Inflammatory macrophage treated with lipopolysaccharide for 1 hour (primary cell): ENCODE measurements at places on chromosomes 6 and 20.

DNA sequence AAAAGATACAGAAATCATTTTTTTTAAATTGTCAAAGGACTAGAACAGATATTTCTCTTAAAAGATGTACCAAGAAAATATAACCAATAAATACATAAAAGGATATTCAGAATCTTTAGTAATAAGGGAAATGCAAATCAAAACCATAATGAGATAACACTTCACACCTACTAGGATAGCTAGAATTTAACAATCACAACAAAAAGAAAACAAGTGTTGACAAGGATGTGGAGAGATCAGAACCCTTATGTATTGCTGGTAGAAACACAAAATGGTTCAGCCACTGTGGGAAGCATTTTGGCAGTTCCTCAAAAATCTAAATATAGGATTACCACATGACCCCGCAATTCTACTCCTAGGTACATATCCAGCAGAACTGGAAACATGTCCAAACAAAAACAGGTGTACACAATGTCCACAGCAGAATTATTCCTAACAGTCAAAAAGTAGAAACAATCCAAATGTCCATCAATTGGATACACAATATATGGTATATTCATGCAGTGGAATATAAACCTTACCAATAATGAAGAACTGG is 211.0 kb downstream of the LRFN2 start:
- DNase-seq = no peak

DNA sequence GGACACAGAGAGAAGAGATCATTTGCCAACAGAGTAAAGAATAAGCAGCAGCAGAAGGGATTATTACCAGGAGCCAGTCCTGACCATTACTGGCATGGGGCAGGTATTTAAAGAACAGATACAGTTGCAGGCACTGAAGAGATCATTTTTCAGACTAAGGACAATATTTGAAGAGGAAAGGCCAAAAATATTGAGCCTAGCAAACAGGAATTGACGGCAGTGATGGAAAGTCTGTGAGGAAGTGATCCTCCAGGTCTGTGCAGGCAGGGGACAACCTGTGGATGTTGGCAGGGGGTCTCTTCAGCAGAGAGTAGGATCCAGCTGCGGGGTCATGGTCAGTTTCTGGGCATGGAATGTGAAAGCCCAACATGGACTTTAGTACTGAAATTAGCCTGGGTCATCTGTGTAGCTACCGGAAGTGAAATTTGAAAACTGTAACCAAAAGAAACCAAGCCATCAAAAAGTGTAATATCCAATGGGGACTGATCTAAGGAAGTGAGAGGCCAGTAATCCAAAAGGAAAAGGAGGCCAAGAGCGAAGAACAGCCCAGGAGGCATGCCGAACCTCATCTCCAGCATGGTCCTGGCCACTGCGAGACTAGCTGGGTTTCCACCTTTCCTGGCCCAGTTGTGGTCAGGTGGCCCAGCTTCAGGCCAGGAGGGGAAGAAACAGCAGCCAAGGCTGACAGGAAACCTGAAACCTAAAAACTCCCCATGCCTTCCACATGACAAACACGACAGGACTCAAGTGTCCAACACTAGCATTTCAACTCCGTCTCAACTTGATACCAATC is 115.1 kb upstream of the TNFAIP3 start:
- DNase-seq = no peak

DNA sequence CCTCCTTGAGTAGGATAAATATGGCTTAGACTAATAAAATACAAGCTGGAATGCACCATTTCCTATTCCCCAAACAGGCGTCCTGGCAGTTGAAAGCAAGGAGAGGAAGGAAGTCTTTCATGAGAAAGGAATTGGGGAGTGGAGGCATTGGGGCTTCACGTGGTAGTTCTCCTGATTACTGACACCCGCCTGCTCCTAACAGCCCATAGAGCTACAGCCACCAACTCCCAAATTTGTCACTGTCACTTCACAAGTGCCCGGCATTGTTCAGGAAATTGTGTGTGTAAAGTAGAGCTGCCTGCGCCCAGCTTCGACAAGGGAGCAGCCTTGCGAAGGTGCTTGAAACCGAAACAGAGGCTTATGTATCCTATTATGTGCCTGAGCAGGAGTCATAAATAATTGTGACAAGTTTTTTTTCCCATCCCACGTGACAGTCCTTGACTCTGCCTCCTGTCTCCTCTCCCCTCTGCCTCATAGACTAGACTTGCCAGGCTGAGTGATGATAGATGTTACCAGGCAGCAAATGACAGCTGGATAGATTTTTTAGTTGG is 301.7 kb upstream of the ZFP64 start:
- no peak for DNase-seq

DNA sequence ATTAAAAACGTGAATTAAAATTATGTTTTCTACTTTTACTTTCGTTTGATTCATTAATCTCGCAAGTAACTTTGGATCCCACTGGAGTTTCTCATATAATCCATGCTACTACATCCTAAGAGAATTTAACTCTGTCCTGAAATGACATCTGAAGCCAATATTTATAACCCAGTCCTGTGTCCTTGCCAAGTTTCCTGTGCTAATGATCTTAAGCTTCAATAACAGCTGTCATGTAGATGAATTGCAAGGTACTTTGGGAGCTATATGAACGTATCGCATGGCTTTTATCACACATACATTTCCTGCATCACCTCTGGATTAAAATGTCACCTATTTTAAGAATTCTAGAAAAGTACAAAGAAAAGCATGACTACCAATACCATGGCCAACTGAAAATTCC is 833.8 kb upstream of the CITED2 start:
- no peak for DNase-seq
